ENCODE measurements at places on chromosomes 1 and 21. TPM values are rescaled to one million over a fixed set of nuclear protein-coding genes. Genes with fewer than 3 reads are reported as not detected.

The MLLT11 gene
- polyA plus RNA-seq: 21.7 TPM

The IFNGR2 gene
- 69.5 TPM for polyA plus RNA-seq

The BTF3L4 gene
- polyA plus RNA-seq: 80.8 TPM

- no peak for DNase-seq
These were observed 153.4 kb upstream of the IRF2BP2 start for GRCh38 chr1:234763367-234763766.

DNA sequence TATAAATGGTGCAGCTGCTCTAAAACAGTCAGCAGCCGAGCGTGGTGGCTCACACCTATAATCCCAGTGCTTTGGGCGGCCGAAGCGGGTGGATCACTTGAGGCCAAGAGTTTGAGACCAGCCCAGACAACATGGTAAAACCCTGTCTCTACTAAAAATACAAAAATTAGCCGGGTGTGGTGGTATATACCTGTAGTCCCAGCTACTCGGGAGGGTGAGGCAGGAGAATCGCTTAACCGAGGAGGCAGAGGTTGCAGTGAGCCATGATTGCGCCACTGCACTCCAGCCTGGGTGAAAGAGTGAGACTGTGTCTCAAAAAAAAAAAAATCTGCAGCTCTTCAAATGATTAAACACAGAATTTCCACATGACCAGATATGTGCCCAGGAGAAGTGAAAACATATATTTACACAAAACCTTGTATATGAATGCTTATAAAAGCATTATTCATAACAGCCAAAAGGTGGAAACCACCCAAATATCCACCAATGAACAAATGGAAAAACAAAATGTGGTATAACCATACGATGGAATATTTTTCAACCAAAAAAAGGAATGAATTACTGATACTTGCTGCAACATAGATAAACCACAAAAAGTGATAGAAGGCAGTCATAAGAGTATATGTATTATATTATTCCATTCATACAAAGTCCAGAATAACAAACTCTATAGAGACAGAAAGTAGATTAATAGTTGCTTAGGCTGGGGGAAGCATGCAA, 14.1 kb downstream of the EPS15 start:
- DNase-seq: no peak

The PCP4L1 gene
- polyA plus RNA-seq: 0.68 TPM

The RGS4 gene
- 1.3 TPM for polyA plus RNA-seq

DNA sequence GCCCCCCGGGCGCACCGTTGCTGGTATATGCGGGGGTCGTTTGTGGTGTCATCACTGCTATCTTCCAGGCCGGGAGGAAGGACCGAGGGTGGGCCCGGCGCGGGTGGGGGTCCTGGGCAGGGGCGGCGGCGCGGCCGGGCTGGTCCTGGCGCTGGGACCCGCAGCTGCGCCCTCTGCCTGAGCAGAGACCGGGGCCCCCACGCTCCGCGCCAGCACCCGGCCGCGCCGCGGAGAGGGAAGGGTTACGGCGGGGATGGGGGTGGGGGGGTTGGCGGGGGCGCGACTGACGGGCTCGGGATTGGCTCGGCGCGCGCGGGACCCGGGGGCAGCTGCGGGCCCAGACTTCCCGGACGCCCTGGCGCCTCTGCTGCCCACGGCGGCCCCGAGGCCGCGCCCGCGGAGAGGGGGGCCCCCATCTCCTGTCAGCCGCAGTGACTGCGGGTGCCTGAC, 13.8 kb upstream of the SAMD11 start:
- DNase-seq: no peak

The AIRE gene
- 0.18 TPM for polyA plus RNA-seq
